ENCODE measurements at places on chromosomes 7 and 10.

DNA sequence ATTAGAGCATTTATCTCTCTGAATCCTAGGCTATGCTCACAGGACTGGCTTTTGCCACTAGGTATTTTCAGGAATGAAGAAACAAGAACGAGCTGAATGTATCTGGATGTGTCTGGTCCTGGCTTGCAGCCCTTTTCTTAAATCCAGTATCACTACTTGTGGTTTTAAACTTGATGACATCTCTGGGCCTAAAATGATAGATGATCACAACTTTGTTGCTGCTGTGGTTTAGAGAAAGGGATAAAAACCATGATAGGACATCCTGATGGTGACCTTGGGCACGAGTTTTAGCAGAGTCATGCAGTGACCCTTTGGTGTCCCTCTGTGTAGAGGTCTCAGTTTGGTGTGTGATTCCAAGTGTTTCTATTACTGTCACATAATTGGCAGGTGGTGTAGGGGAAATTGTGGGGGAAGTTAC, 31.7 kb upstream of the SEMA3C start:
- DNase-seq = no peak

DNA sequence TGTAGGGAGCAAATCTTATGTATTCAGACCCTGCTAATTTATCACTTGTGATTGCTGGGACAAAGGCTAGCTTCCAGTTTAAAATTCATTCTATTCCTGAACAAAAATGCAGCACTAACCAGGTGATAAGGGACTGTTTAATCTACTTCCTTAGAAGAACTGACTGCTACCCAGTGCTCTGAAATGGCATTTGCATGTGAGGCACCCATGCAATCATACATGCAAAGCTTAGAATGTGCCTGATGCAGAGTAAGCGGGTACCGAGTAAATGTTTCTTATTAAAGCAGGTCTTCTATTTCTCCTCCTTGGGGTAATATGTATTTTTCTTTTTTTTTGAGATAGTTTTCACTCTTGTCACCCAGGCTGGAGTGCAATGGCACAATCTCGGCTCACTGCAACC, 54.5 kb downstream of the NEURL1 start:
- DNase-seq = no peak

DNA sequence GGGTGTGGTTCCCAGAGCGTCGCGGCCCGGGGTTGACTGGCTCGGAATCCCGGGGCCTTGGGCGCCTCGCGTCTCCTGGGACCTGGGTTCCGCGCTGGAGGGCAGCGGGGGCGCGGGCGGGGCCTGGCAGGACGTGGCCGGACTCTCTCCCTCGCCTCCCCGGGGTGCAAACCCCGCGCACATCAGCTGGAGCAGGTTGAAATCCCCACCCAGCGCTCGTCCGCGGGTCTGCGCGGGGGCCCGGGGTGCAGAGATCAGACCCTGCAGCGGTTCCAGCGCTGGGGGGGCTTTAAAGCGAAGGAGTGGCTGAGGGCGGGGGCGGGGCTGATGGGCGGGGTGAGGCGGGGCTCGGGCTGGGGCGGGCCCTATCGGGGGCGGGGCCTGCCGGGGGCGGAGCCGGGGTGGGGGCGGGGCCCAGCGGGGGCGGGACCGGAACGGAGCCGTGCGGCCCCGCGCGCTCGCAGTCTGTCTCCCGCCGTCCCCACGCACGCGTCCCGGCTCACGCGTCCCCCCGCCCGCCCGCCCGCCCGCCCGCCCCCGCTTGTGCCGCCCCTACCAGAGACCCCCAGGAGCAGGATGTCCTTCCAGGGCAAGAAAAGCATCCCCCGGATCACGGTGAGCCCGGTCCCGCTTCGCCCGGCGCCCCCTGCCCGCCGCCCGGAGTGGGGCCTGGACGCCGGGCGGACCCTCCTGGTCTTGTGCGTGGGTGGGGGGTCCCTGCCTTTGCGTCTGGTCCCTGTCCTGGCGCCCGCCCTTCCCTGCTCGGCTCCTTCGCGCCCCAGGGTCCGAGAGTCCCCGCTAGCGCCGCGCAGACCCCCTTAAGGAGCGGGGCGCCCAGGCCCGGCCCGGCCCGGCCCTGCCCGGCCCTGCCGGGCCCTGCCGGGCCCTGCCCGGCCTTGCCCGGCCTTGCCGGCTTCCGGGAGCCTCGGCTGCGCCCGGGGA, at the start of gene DPYSL4:
DPYSL4 (plus strand) TSS at position 461 of the 942 bp plus-strand sequence; CDS start at position 577, 116 bp downstream.
- no peak for DNase-seq

- DNase-seq = no peak
Observed at GRCh38 chr10:128071417-128071782, 54.8 kb downstream of the MKI67 start.

DNA sequence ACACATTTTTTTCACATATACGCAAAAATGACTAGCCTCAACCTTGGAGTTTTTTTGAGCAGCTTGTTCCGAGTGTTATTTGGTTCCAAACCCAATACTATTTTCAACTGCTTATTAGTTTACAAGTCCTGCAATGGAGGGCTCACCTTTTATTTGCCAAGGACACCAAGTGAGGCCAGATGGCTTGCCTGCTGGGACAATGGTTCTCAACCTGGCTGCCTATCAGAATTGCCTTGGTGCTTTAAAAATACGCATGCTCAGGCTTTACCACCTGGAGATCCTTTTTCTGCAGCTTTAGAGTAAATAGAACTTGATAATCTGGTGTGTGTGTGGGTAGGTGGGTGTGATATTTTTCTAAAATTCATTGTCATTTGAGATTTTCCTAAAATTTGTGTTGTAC, 276.8 kb downstream of the MTERF1 start:
- no peak for DNase-seq

DNA sequence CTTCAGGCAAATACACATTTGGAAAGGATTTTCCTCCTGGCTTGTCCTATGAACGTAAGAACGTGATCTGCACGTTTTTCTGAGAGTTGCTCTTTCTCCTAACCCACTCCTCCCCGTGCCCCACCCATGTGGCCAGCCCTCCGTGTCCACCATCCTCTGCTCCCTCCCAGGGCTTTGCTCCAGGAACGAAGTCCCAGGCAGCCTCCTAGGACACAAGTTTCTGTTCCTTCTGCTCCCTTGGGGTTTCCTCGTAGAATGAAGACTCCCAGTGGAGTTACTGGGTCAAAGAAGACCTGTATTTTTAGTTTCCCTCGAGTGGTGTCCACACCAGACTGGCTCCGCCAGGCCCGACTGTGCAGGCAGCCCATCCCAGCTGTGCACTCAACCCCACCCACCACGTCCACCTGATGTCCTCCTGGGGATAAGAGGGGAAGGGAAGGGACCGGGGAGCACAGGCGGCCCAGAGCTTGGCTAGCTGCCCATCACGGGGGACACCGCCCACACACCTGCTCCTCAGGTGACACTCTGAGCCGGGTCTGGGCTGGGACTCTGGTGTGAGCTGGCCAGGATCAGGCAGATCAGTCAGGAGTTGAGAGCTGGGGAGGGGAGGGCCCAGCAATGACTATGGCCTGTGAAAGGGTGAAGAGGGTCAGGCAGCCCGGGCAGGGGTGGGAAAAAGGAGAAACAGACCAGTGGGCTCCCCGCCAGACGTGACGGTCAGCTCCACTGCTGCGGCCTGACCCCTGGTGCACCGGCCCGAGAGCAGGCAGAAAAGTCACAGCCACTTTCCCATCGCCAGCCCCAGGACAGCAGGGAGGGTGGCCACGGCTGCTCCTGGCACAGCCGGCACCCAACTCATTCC, 54.3 kb upstream of the PPP2R2D start:
- no peak for DNase-seq

Data from NCI-H2029 treated with DMSO at 0.1 percent for 48 hours (cell line).